Bone marrow (tissue), 2 donors: ENCODE measurements at places on chromosomes 3 and 15.

GRCh38 chr3:195247863-195248189 lies 23.1 kb downstream of the XXYLT1 start:
- DNase-seq = no peak

DNA sequence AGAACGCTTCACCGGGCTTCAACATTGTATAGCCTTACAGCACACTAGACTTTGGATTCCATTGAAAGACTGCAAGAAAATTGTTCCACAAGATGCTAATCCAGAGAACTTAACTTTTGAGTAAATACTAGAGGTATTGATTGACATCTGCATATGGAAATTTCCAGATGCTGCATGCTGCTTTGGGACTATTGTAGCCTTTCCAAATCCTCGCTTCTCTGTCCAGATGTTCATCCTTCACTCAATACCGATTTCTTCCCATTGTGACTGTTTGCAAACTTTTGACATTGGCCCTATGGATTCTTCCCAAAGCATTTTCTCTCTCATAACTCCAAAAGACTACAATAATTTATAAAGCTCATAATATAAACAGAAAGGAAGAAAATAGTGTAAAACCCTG lies 41.4 kb downstream of the COL6A6 start:
- DNase-seq = no peak

DNA sequence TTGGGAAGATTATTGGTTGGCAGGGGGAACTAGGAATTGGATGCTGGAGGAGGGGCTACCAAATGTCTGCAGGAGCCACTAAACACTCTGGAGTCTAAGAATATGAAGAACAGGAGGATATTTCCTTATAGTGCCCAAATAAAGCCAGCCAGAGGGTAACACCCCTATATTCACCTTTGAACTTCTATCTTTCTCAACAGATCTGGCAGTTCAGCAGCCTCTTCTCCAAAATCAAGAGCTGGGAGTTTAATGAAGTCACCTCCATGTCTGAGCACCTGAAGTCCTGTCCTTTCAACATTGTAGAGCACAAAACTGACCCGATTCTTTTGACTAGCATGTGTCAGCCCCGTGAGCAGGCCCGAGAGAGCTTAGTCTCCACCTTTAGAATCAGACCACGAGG lies 33.3 kb downstream of the FBXO40 start:
- DNase-seq = no peak

DNA sequence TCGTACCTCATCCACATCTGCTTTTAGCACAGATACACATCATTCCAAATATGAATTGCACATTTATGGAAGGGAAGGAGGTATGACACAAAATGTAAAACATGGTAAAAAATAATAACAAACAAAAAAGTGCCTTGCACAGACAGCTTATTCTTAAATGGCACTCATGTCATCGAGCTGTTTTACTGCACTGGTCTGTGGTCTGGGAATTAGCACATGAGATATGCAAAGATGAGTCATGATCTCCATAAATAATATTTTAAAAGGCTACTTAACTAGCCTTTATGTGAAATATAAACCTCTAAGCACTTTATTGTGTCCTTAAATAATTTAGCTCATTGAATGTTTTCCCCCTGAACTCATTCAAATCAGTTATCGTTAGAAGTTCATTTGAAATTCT lies 142.2 kb upstream of the ZNF385D start:
- no peak for DNase-seq

GRCh38 chr15:31869686-31870307 lies 160.5 kb upstream of the CHRNA7 start:
- no peak for DNase-seq

DNA sequence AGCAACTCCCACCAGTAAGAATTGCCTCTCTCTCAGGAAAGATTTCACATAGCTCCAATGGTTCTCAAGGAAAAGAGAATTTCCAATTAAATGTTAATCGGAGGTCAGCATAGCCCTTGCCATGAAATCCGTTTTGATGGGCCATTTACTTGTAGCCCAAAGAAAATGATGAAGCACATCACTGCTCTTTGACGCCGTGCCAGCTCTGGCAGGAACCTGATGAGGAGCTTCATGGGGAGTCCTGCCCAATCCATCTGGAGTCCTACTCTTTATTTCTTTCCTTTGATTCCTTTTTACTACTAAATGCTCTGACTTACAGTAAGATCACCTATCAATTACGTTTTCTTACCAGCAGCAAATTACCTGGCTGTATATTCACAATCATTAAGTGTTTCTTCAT lies 84.7 kb downstream of the FGF12 start:
- DNase-seq = no peak

GRCh38 chr15:43975326-43975725 lies 148.5 kb downstream of the WDR76 start:
- no peak for DNase-seq

DNA sequence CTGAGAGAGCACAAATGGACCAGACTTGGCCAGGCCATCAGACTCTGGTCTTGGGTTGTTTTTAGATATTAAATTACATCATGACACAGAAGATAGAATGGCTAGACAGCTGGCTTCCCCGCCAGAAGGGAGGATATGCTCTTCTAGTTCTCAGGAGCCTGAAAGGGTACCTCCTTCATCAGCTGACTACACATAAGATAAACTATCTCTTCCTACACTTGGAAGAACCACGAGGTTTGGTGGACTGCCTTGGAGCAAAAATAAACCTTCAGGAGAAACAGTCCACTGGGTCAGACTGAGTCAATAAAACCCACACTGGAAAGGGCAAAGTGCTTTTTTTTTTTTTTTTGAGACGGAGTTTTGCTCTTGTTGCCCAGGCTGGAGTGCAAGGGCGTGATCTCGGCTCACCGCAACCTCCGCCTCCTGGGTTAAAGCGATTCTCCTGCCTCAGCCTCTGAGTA lies 26.3 kb upstream of the DYNC1LI1 start:
- DNase-seq = no peak

DNA sequence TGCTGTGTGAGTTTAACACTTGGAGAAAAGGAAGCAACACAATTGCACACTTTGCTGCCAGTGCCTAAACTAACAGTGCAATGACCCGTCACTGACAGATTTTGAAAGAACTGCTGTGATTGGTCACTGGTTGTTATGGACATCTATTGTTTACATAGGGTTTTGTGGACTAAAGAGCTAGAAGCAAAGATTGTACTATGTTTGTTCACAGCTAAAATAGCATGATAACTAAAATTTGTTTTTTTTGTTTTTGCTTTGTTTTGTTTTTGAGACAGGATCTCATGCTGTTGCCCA lies 112.4 kb upstream of the GOLGA8J start:
- no peak for DNase-seq

- DNase-seq = no peak
Observed at GRCh38 chr15:39497759-39498565, 82.9 kb upstream of the THBS1 start.

DNA sequence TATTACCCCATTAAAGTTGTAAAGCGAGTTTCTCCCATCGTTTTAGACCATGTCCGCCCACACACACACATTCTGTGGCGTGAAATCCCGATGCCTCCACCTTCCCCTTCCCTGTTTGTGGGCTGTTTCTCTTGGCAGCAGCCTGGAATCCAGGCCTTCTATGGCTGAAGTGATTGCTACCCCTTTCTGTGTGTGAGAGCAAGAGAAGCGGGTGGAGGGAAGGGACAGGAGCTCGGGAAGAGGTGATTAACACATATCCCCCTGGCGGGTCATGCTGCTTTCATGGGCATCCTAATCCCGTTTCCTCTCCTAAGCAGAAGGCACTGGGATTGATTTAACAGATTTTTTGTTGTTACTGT lies 283.8 kb upstream of the RGMA start:
- no peak for DNase-seq

- no peak for DNase-seq
Observed at GRCh38 chr3:121481106-121481880, 64.5 kb downstream of the POLQ start.

DNA sequence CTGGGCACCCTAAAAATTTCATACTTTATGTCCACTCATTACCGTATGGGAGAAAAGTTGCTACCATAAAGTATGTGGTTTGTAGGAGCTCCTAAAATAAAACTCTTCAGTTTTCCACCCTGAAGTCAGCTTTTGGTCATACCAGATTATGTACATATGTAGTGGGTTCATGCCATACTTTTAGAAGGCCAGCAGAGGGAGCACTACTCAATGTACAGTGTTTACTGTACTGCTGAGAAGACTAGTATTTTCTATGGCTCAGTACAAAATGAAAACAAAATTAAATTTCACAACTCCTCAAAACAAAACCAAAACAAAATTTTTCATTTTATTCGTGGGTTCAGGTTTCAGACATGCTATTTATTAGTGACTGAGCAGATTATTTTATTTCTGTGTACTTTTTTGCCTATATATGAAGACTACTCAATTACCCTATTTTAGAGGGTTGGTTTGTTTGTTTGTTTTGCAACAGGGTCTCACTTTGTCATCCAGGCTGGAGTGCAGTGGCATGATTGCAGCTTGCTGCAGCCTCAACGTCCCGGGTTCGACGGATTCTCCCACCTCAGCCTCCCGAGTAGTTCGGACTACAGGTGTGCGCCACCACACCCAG lies 24.3 kb downstream of the NXPE3 start:
- DNase-seq = peak; percentile 76

DNA sequence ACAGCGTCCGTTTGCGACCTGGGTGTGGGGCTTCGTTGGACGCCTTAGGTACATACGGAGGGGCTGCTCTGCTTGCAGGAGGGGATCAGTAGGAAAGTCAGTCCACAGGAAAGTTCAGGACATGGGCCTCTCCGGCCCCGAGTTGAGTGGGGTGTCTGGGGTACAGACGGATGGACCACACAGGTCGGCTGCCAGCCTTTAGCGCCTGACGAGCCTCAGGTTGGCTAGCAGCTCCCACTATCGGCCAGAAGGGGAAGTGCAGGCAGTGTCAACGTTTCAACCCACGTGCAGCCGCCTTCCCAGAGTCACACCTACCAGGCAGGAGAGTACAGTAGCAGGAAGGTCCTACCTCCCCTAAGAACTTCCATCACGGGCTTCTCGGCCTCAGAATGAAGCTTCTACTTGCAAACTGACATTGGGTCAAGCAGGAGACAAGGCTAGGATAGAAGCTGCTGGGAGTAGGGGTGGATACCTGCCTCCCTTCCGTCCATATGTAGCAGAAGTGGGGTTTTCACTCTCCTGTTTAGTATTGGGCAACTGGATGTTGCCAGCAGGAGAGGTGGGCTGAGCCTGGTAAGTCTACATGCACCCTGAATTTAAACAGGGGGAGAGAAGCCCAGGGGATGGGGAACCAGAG lies 1.8 kb upstream of the SCN5A start:
- DNase-seq = peak; percentile 11

DNA sequence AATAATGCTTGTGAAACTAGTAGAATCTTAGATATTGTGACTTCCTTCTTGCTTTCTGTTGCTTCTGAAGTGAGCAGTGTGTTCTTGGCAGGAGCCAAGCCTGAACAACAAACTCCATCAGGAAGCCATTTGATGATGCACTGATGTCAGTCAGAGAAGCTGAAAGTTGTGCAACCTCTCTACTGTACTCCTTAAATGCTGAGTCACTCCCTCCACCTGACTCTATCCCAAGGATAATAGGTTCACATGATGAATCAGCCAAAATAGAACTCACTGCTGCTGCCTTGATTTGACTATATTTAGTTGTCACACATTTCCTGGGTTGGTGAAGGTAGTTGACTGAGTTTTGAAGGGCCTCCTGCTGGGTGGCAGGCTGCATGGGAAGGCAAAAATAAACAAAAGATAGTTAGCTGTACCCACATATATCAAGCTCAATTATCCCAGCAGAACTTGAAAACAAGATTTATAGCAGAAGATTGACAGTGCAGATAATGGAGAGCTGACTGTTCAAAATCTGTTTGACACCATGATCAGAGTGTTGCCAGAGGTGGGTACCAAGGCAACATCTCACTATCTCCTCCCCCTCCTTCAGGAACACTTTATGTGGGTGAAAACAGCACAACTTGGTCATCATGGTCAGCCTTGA lies 328.4 kb upstream of the DPH6 start:
- DNase-seq = no peak

DNA sequence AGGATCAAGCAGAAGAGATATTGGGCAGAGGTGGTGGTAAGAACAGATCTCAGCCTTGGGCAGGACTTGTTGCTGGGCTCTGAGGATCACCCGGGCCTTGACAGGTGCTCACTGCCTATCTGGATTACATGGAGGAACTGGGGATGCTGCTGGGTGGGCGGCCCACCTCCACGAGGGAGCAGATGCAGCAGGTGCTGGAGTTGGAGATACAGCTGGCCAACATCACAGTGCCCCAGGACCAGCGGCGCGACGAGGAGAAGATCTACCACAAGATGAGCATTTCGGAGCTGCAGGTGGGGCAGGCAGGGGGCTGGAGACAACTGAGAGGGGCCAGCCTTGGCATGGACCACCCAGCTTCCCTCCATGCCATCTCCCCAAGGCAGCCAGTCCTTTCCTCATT lies 7.9 kb downstream of the ECE2 start:
- no peak for DNase-seq

GRCh38 chr3:88025001-88025552 lies 33.7 kb downstream of the CGGBP1 start:
- DNase-seq = no peak

DNA sequence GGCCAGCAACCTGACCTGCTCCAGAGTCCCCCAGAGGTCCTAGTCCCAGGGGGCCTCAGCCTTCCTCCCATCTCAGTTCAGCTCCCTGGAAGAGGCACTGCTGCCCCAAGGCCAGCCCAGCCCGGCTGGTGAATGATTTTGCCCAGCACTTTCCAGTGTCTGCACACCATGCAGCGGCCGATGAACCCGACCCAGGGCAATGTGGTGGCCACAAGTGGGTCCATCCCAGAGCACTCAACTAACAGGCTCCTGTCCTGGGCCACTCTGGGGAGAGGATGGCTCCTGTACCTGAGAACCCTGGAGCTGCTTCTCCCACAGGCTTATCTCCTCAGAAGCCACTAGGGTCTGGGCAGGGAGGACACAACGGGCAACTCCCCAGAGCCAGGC lies 39.2 kb downstream of the PTPN23 start:
- DNase-seq = no peak

DNA sequence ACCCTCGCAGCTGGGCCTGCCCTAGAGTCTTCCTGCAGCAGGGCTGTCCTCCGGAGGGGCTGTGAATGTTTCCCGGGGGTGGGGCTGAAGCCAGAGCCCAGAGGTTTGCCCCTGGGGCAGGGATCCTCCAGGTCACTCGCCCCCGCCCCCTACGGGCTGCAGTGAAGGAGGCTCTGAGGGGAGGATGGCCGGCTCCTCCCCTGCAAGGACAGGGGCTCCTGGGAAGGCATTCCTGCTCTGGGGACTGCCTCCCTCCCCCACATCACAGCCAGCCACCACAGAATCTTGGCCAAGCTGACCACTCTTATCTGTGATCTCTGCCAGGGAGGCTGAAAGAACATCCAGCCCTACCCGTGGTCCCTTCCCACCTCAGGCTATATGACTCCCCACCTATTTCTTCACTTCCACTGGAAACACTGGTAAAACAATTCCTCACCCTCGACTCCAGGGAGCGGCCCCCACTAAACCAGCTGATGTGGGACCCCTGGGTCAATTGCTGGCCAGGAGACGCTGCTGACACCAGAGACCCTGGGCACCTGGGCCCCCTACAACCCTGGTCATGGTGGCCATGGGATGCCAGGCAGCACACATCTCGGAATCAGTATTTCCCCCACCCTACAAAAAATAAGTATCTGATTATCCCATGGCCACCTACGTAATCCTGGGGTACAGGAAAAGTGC lies 66.0 kb downstream of the HMCES start:
- no peak for DNase-seq

- DNase-seq = no peak
Observed at GRCh38 chr15:40845511-40846284, 1.9 kb downstream of the SPINT1 start.

- no peak for DNase-seq
Observed at GRCh38 chr15:66619152-66619903, 53.5 kb upstream of the LCTL start.

GRCh38 chr3:28917895-28918475 lies 362.9 kb upstream of the RBMS3 start:
- no peak for DNase-seq
